ENCODE measurements at places on chromosomes 3 and 15.

DNA sequence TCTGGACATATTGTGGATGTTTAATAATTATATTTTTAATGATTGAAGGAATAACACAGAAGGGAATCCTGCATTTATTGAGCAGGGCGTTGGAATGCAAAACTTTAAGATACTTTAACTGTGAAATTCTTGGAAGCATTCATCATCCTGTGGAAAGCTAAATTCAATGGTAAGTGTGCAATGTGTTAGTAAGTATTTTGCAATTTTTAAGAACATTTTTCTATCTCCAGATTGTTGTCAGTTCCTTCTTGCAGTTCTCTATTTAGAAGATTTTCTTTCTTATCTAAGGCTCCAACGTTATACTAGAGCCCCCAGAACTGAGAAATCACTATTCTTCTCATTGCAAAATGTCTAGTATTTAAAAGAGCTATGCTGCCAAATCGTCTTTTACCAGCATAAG is 132.2 kb upstream of the TSC22D2 start:
- DNase-seq: no peak

DNA sequence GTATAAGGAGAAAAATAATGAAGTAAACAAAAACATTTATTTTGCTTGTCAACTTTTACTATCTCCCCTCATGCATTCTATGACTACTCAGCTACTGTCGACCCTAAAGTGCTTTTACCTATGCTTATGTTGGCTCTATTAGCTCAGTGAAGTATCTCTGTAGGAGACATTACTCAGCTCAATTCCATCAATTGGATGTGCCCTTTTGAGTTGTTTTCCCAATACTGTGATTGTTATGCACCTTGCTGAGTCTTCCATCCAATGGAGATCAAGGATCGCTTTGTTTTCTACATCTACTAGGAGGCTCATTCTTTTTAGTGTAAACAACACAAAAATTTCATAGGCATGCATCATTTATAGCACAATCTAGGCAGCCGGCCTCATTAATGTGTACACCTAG is 403.8 kb upstream of the ARL6 start:
- DNase-seq: no peak

- DNase-seq: no peak
Measured at GRCh38 chr15:77577366-77577950, 55.3 kb downstream of the LINGO1 start.

DNA sequence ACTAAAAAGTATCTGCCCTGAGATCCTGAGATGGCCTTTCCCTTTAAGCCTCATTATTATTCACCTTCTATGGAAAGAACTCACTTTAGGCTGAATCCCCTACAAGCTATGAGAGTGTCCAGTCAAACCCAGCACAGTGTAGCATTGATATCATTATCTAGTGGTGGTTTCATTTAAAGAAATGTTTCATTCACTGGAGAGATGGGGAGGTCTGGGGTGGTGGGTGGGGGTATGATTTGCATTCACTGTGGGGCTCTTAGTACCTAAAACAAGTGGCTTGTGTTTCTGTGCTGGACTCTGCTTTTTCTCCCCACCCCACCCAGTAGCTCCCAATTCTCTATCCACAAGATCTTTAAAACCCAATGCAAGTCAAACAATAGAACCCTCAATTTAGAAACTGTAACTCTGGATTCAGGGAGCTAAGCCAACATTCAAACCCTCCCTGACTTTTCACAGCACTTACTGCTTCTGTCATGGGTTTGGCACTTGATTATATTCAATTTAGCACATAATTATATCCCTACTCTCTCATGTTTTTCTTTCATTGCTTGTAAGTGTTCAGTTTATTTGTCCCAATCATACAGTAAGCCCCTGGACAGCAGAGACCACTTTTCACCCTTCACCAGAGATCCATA is 310.5 kb upstream of the THBS1 start:
- no peak for DNase-seq

- DNase-seq: no peak
Measured at GRCh38 chr3:107285197-107285596, 92.0 kb upstream of the CCDC54 start.

- DNase-seq: no peak
Measured at GRCh38 chr3:141368062-141368924, at the start of gene ZBTB38. ZBTB38 (plus strand) TSS chr3:141368504; CDS start chr3:141442389, 73,885 bp downstream.

GRCh38 chr3:122936986-122937385 is 90.6 kb downstream of the SEMA5B start:
- DNase-seq: no peak

DNA sequence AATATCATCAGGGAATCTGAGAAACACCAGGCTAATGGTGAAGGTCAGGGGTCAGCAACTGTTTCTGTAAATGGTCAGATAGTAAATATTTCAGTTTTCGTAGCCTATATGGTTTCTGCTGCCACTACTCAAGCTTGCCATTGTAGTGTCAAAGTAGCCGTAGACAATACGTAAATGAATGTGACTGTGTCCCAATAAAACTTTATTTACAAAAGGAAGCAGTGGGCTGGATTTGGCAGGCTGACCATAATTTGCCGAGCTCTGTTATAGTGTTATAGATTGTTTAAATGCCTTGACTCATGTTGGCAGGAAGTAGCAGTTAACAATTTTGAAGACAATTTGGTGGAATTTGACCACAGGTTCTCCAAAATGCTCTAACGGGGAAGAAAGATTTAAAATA is 548.2 kb downstream of the FOXP1 start:
- no peak for DNase-seq

- DNase-seq: no peak
Measured at GRCh38 chr15:78621810-78622402, 1.1 kb upstream of the CHRNA3 start.

GRCh38 chr3:56918111-56918568 is 116.4 kb upstream of the ARHGEF3 start:
- peak; percentile 62 for DNase-seq

- no peak for DNase-seq
Measured at GRCh38 chr3:114294940-114295480, 1.2 kb downstream of the TIGIT start.

- DNase-seq: no peak
Measured at GRCh38 chr3:98974442-98974841, 72.9 kb upstream of the DCBLD2 start.

DNA sequence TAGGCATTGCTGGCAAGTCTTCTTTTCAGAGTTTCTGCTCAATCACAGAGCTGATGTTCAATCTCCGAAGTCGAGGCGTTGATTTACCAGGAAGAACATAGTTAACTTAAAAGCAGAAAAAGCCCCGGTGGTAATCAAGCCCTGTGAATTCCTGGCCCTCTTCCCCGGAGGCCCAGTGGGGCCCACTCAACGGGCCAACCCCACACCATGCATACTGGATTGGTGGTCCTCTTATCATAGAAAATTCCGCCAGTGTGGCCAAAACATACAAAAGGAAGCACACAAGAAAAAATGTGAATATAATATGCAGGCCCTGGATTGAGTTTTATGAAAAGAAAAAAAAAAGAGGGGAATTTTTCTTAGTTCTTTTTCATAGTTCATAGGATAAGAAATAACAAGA is 873.0 kb upstream of the NR2F2 start:
- no peak for DNase-seq

- no peak for DNase-seq
Measured at GRCh38 chr15:80487839-80488390, 83.7 kb downstream of the ARNT2 start.
